Stimulated activated naive CD8-positive, alpha-beta T cell treated with anti-CD3 and anti-CD28 coated beads, Interleukin-15, Interleukin-2, amounts not matched to agents 100 U/mL and 50 U/mL, for 24 hours (primary cell): ENCODE measurements at places on chromosomes 2 and 18.

DNA sequence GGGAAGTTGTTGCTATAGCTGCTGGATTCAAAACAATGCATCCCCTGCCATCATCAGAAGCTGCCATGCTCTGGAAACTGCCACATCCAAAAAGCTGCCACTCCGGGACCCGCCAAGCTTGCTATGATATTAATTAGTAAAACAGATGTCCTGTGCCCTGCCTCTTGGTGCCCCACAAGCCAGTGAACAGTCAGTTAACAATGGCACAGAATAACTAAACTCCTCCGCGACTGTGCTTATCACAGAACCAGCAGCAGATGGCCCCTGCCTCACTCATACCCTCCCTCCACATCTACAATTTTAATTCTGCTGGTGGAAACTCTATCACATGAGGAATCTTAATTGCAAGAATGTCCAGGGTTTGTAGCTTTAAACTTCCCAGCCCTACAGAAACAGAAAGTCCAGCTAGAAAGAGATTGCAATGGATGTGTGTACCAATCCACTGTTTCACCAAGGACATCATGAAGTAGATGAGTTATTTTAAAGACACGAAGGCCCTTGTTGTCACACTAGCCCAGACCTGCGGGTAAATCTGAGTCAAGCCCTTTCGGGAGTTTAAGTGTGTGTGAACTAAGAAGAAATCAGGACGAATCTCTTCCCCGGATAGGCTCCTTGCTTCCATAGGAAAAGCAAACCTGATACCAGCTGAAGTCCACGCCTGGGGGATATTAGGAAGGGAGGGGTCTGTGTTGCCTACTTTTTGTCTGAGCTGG lies 7.4 kb upstream of the ACYP2 start:
- DNase-seq = no peak

DNA sequence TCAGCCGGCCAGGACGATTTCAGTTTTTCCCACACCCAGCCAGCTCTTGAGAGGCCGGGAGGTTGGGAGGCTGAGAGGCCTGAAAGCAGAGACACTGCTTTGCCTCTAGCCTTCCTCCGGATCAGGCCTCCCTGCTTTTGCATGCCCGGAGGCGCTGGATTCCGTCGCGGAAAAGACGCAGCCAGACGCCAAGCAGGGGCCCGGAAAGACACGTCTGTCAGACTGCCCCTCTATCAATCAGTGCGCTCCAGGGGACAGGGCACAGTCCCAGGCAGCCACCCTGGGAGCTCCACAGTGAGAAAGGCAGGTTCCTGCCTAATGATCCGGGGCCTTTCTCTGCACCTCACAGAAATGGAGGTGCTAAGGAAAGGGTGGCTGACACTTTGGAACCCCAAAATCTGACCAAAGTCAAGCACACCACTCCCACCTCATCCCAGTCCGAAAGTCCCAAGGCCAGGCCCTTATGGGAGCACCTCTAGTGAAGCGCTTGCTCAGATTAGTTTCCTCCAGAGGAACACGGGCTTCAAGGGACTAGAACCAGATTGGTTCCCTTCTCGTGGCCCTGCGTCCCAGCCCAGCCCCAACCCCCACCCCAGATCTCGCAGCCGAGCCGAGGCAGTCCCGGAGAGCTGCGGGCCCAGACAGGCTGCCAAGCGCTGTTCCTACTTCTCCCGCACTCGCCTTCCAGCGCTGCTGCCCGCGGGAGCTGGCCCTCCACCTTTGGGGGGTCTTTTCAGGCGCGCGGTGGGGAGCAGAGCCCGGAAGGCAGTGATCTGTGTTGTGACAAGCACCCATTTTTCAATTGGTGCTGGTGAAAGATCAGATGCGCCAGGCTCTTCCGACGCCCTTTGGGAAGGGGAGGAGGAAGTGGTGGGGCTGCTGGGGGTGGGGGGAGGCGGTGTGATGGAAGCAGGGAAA lies 5.0 kb downstream of the DLX1 start:
- no peak for DNase-seq

DNA sequence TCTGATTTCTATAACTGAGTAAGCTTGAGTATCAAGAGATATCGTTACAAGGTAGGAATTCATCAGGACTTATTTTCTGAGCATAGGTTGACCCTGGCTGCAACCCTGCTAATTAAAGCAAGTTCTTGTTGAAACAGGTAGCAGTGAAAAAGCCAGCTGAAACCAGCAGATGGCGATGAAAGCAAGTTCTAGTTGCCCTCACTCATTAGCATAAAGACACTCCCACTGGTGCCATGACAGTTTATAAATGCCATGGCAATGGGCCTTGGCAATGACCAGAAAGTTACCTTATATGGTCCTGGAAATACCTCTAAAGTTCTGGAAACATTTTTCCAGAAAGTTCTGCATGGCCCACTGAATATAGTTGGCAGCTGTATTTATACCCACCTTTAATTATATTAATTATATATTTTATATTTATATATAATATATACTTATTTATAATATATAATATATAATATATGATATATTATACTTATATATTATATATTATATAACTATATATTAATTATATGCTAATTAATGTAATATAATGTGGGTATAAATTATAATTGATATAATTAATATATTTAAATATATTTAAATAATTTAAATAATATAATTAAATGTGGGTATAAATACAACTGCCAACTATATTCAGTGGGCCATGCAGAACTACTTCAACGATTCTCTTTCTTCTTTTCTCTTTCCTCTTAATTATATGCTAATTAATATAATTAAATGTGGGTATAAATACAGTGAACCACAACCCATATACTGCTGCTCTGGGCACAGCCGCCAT lies 188.0 kb downstream of the CDH7 start:
- peak; percentile 4 for DNase-seq

- no peak for DNase-seq
Measured at GRCh38 chr2:189601043-189601442, 20.5 kb upstream of the SLC40A1 start.

- DNase-seq = no peak
Measured at GRCh38 chr2:68189991-68190784, 32.5 kb downstream of the PNO1 start.

DNA sequence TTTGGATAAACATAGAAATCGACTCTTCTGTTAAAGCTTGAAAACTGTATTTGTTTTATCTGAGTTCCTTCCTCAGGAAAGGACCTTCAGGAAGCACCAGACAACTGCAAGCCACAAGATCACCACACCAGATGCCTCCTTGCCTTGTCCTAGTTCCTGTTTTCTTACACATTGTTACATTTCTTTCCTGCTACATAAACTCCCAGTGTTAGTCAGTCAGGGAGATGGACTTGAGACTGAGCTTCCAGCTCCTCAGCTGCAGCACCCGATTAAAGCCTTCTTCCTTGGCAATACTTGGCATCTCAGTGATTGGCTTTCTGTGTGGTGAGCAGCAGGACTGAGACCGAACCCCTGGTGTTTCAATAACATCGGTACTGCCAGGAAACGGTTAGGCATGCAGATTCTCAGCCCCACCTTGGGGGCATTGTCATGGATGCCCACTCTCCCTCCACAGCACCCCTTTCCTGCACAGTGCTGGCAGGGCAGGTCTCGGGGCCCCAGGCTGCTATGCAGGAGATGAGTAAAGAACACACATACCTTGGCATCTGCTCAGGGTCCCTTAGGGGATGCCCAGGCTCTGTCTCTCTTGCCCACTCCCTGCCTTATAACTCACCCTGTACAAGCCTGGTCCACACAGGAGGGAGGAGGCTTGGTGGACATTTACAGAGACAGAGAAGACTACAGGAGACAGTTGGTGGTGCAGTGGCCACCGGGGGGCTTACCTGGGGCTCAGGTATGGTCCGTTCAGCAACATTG lies 32.6 kb downstream of the ANKMY1 start:
- no peak for DNase-seq

GRCh38 chr2:54709336-54709809 lies 14.1 kb upstream of the EML6 start:
- DNase-seq = no peak

- no peak for DNase-seq
Measured at GRCh38 chr2:216839688-216840087, 20.2 kb downstream of the TNP1 start.

GRCh38 chr2:147543056-147543455 lies 301.8 kb upstream of the ACVR2A start:
- no peak for DNase-seq

DNA sequence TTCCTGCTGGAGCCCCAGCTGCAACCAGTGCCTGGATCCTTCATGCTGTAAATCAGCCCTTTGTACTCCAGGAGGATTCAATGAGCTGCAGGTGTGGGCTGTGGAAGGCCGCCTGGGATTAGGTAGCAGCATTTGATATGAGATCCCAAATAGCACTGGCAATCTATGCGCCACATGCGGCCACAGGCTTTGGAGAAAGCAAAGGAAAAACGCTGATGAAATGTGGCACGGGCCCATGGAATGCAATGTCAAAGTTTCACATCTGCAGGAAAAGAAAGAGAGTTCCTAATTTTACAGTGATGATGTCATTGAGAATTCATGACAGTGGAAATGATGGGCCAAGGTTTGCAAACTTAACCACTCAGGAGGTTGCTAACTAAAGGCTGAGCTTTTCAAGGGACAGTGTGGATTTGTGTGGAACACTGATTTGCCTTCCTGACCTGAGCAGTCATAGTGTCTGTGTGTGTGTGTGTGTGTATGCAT lies 216.4 kb upstream of the OSR1 start:
- no peak for DNase-seq

DNA sequence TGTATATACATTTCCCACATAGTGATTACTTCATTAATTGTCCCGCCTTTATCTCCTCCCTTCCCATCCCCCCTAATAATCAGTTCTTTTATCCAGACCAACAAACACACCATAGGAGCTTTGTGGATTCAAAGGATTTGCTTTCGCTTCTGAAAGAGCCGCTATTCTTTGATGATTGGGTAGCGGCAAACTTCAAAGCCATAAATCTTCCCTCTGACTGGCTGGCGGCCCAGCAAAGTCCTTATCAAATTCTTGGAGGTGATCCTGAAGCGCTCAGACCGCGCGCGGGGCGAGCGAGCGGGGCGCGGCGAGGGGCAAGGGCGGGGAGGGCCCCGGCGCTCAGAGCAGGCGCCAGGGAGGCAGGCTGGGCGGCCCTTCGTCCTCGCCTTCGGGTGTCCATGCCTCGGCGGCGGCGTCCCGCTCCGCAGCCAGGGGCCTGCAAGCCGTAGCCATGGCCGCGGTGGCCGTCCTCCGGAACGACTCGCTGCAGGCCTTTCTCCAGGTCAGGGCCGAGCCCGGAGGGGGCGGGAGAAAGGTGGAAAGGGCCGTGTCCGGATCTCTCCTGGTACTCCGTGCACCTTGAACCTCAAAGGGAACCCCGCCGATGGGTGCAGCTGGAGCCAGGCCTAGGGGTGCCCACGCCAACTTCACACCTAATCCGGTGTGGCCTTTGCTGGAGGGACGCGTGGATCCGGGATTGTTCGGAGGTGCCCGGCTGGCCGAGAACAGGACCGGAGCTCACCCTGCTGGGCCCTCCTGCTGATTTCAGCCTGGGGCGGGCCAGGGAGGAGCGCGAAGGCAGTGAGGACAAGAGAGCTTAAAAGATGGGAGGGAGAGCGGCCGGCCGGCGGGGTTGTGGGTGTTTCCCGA lies at the start of gene SP5:
Gene SP5 (plus strand): TSS at position 276 of the 870 bp plus-strand sequence. CDS start 176 bp downstream, at position 452.
- DNase-seq = peak; percentile 24

GRCh38 chr2:2233171-2233826 lies 97.8 kb downstream of the MYT1L start:
- no peak for DNase-seq

DNA sequence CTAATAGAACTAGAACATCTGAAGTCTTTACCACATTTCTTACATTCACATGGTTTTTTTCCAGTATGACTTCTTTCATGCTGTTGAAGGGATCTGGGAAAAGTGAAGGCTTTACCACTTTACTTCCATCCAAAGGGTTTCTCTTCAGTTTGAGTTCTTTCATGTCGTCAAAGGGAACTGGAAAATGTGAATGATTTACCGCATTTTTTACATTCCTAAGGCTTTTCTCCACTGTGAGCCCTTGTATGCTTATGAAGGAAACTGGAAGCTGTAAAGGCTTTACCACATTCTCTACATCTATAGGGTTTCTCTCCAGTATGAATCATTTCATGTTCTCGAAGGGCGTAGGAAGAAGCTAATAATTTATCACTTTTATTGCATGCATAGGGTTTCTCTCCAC lies 46.7 kb downstream of the NBEAL1 start:
- no peak for DNase-seq

DNA sequence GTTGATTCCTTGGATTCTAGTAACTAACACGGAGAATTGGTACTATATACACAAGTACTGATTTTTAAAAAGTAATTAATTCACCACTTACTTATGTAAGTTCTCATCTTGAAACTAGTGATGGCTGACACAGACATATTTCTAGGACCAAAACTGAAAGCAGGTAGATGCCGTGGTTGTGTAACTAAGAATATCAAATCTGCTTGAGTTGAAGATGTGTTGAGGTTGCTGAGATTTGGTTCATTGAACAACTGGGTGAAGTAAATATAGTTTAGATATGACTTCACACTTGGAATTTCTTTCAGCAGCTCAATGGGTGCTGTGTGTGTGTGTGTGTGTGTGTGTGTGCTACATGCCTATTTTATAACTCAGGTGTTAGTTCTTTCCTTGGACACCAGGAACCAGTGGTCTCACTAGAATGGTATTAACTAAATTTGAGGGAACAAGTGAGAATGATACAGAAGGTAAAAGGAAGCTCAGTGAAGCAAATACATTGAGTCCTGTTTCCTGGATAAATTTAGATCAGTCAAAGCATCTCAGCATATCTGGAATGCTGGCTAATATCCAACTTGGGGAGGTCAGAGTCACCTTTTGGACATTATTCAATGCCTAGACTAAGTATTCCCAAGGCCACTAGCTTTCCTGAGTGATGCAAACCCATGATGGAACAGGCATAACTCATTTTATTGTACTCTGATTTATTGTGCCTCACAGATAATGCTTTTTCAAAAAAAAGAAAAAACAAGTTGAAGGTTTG lies 110.7 kb upstream of the ZEB2 start:
- no peak for DNase-seq

- no peak for DNase-seq
Measured at GRCh38 chr2:15048000-15048399, 415.5 kb downstream of the LRATD1 start.

DNA sequence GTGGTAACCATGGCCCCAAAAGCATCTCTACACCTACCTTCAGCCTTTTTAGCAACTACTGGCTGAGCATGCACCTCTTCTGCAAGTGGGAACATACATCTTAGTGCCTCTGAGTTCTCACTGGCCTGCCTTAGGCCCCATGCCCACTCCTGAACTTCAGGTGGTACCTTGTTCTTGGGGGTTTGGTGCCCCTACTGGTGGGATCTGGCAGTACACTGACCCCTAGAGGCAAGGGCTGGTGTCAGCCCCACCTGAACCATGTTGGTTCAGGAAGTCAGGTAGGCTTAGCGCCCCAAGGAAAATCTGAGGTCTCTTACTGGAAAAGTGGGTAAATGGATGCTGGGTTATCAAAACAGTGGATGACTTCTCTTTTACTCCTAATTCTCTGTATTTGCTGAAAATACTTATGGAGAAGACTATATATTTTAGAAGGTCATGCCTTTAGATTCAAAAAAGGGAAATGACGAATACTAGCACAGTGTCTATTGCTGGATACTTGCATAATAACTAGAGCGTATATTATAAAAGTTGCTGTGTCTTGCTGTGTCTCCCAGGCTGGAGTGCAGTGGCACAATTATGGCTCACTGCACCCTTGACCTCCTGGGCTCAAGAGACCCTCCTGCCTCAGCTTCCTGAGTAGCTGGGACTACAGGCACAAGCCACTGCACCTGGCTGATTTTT lies 84.6 kb downstream of the RAB31 start:
- DNase-seq = peak; percentile 54
